GM10248 (cell line): ENCODE measurements at places on chromosomes 1 and 21.
A peak's percentile ranks its signal among the peaks of the same experiment; 100 is the strongest.

GRCh38 chr1:30153743-30154449 lies 569.5 kb downstream of the MATN1 start:
- DNase-seq, result no peak

GRCh38 chr21:15839026-15839425 lies 109.2 kb downstream of the USP25 start:
- DNase-seq, result no peak

- DNase-seq, result no peak
These were observed 66.7 kb downstream of the TGFBR3 start for GRCh38 chr1:91819038-91819788.

GRCh38 chr21:42505090-42505726 lies 8.4 kb upstream of the SLC37A1 start:
- DNase-seq, result peak; percentile 79

GRCh38 chr21:42079008-42079938 lies 8.2 kb downstream of the UMODL1 start:
- DNase-seq, result no peak

- no peak for DNase-seq
These were observed 21.3 kb downstream of the ZCCHC17 start for GRCh38 chr1:31318146-31318545.

- no peak for DNase-seq
These were observed 299.9 kb upstream of the PLD5 start for GRCh38 chr1:242824435-242824834.

GRCh38 chr21:37829447-37829846 lies 86.8 kb downstream of the KCNJ6 start:
- no peak for DNase-seq

DNA sequence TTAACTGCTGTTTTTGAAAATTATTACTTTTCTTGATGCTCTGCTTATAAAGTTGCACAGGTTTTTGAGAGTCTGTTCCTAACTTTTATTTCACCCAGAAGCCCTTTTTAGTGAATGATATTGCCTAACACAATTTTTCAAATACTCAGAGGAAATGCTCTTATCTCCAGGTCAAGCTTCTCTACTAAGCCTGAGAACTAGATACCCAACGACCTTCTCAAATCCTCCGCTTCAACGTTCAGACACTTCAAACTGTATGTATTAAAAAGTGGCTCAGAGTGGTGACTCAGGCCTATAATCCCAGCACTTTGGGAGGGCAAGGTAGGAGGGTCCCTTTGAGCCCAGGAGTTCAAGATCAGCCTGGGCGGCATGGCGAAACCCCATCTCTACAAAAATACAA lies 88.5 kb downstream of the ASH1L start:
- no peak for DNase-seq

GRCh38 chr1:162147760-162148159 lies 78.3 kb downstream of the NOS1AP start:
- no peak for DNase-seq

DNA sequence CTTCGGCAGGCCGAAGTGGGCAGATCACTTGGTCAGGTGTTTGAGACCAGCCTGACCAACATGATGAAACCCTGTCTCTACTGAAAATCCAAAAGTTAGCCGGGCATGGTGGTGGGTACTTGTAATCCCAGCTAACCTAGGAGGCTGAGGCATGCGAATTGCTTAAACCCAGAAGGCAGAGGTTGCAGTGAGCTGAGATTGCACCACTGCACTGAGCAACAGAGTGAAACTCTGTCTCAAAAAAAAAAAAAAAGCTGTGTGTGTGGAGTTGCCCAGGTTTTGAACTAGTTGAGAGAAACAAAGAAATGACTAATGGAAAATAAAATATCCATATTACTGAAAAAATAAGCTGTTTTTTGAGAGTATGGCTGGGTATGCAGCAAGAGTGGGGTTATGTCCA lies 100.2 kb downstream of the GTF2B start:
- DNase-seq, result no peak

GRCh38 chr1:246051909-246052518 lies 455.1 kb downstream of the SMYD3 start:
- no peak for DNase-seq
